NCI-H82 (cell line): ENCODE measurements at places on chromosomes 12 and 14.
A peak's percentile ranks its signal among the peaks of the same experiment; 100 is the strongest.

- DNase-seq: no peak
Observed at GRCh38 chr12:120261951-120262851, 3.3 kb downstream of the PXN start.

DNA sequence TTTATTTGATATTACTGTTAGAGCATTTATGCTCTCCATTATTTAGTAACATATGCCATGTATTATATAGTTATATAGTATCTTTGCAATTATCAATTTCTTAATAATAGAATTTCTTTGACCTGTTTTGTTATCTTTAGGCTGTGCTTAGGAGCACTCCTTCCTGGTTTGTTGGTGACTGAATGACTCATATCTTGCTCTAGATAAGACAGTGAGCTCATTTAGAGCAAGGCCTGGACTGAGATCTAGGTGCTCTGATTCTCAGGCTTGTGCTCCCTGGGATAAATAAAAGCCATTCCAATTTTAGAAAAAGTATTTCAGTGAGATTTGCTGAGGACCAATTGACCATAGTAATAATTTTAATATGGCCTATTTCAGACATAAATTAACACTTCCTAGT is 951.2 kb downstream of the FLRT2 start:
- DNase-seq: no peak

DNA sequence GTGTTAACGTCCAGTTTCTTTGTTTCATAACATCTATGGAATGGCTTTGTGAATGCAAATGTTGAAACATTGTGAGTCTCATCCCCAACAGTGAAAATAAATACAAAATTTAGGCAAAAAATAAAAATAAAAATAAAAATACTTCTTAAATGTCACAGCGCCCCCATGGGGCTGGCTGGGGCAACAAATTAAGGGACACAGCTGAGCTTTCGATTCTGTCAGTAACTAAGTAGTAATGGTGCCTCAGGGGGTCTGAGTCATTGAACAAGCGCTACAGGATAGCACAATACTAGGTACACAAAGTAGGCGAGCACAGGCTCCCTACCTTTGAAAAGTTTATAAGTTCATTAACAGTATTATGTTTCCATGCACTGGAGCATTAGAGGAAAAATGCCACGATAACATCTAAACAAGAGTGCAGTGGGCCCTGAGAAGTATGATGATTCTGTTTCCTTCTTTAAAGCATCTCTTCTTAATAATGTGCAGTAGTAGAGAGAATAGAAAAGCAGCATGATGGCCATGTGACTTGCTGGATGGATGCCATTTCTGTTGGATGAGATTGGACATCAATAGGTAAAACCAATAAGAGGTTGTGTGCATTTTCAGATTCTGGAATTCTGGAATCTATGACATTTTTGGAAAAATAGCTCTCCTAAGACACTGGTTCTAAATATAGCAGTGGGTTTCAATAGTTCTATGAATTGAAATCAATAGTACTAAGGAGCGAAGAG is 667.2 kb downstream of the DIO2 start:
- DNase-seq: peak; percentile 26

GRCh38 chr14:101476916-101477553 is 84.3 kb upstream of the DIO3 start:
- DNase-seq: peak; percentile 48

- no peak for DNase-seq
Observed at GRCh38 chr12:88591343-88591742, 11.1 kb upstream of the KITLG start.

GRCh38 chr12:232731-233614 is 19.0 kb upstream of the SLC6A12 start:
- DNase-seq: peak; percentile 64

DNA sequence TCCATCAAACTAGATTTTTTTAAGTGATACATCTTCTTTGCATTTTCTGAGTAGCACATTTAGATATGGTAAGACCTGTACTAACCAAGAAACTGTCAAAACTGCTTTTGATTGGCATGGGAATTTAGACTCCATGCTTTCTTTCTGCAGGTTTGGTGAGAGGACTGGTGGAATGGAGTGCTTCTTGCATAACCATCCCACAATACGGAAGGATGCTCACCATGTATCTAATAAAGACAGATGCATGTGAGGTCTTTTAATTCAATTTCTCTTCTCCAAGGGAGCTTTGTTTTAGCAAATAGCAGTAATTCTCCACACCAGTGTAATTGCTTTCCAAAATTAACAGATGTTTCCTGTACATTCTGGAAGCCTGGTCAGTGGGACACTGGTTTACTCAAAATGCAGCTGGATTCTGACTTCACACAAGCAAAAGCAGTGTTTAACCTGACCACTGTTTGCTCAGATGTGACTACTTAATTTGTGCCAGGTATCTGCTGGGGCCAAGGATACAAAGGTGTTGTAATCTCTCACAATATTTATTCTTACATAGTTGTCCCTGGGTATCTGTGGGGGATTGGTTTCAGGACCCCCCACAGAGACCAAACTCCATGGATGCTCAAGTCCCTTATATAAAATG is 26.1 kb downstream of the FGD6 start:
- no peak for DNase-seq

- no peak for DNase-seq
Observed at GRCh38 chr12:64054079-64054520, 168.0 kb downstream of the KICS2 start.

GRCh38 chr12:119679081-119679480 is 11.1 kb downstream of the PRKAB1 start:
- no peak for DNase-seq

DNA sequence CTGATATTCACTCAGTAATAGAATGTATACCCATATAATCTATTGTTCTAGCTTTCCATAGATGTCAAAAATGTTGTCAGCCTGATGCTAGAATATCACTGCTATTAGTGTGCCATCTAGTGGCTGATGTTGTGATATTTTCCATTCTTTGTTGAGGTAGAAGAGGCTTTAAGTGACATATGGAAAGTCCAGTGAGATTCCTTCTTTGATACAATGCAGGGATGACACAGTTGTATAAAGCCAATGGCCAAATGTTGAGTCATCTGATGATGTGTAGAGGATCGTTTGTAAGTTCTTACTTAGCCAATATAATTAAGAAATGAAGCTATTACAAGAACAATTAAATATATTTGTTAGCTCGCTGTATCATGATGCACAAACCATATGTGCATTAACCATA is 58.1 kb upstream of the PCED1B start:
- peak; percentile 85 for DNase-seq

DNA sequence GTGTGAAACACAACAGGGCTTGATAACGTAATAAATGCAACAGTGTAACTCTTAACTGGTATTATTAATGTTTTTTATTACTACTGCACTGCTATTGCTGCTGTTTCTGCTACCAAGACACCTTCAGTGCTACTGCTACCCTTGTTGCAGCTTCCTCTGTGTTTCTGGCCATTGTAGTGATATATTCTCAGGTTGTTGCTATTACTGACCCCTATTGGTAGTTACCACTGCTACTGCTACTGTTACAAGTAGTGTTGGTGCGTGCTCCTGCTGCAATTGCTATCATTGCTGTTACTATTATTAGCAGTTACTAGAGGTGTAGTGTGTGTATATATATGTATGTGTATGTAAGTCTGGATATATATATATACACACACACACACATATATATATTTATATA is 87.2 kb upstream of the PTPRB start:
- DNase-seq: peak; percentile 19

- DNase-seq: no peak
Observed at GRCh38 chr12:65612440-65612839, 211.8 kb upstream of the HMGA2 start.

DNA sequence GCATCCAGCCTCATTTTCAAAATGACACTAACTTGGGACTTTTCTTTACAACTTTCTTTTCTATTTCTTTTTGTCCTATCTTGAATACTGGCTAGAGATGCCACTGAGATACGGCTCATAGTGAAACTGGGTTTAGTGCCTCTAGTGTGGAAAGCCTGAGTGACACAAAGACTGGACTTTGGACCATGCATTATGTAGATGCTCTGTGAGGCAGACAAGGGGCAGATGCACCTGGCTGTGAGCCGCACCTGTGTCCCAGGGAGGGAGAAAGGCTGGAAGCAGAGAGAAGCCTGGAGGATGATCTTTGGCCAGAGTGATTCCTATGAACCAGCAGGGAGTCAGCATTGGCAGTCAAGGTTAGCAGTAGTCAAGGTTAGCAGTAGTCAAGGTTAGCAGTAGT is 852.3 kb upstream of the TMEM132C start:
- no peak for DNase-seq

GRCh38 chr14:92914087-92914656 is 8.8 kb upstream of the CHGA start:
- DNase-seq: no peak

DNA sequence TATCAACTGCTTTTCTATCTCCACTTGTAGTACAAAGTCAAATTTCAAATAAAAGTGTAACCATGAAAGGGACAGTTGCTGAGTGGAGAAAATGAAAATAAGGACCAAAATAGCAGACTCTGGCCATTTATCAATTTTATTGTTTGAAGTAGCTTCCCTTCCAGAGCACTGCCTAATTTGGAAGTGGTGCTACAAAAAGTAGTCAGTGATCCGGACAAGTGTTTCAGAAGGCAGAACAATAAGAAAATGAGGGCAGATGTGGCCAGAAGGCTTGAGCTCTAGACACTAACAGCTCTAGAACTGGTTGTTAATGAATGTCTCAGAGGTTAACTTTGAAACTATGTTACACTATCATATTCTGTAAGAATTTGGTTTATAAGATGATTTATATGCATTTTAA is 48.9 kb downstream of the ABCC9 start:
- DNase-seq: no peak

DNA sequence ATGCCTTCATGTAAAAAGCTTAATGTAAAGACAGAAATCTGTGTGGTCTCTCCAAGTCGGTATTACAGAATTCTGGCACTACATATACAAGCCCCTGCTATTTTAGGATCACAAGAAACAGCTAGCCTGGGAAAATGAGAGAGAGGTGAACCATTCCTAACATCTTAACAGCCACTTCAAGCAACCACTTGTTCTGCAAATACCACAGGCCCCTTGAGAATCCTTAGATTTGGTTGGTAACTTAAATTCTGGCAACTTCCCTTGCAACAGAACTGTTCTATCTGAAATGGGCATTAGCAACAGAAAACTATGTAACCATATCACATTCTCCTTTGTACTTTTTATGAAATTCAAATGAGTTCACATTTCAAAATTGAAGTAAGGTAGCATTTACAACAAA is 68.5 kb downstream of the SPPL3 start:
- DNase-seq: no peak

GRCh38 chr14:50497351-50497750 is 35.0 kb downstream of the MAP4K5 start:
- DNase-seq: no peak

DNA sequence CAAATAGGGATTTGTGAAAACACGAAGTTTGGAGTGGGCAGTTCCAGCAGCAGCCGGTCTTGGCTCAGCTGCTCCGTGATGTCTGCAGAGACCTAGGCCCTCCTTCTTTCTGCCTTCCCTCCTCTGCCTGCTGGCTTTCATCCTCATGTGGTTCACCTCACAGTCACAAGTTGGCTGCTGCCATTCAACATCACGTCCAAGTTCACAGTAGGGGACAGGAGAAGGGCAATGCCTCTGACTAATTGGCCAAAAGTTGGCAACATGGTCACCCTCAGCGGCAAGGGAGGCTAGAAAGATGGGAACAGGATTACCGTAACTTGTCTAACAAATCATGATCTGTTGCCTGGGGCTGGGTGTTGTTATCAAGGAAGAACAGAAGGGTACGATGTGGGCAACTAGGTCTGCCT is 7.8 kb upstream of the CACNA2D4 start:
- no peak for DNase-seq

DNA sequence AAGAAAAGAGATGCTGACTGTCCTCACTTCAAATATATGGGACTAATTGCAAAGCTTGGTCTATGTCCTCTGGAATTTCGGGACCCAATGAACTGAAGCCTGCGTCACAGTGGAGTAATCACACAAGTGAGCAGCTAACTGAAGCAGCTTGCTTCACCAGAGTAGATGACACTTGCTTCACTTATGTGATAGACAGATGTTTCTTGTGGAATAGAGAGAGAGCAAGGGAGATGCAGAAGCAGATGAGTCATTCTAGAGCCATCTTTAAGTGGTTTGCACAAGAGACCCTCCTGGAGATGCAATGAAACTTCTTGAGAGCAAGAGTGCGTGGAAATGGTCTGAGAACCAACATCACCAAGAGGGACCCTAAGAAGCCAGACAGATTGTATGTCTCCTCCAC is 1537.1 kb upstream of the FLRT2 start:
- DNase-seq: no peak

DNA sequence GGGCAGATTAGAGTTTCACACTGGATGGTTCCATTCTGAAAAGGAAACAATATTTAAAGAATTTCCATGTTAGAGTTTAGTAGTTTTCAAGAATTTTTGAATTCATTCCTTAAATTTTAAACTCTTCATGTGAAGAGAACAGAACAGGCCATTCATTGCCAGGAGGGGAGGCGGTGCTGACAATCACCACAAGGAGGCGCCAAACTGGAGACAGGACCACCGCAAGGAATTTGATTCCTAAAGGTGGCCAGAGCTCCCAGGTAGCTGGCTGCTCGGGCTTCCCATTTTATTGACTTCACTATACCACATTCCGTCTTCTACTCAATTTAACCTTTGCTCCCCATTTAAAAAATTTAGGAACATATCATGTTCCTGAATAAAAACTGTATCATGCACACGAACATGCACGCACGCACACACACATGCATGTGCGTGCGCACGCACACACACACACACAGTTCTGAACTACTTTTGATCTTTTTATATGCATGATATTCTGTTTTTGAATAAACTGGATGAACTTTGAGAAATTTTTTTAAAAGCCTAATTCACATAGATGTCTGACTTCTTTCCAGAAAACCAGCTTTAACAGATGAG is 101.2 kb downstream of the NELL2 start:
- peak; percentile 34 for DNase-seq

DNA sequence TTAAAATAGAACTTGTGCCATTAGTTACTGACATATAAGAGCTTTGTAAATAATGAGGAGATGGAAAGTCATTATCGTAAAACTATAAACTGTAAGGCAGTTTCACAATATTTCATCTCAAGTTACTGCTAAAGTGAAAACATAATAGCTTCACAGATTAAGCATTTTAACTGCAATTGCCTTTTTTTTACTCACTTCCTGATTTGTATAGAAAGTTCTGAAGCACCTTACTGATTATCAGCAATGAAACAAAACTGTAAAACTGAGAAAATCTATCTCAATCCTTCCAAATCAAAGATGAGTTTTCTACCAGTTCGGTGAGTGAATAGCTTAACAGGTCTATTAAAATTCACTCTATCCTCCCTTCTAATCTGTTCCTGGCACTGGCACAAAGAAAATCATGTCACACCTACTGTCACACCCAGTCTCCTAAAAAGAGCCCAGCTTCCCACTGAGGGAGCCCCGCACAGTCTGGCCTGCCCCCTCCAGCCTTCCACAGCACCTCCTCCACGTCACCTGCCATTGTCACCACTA is 161.4 kb upstream of the ABCD2 start:
- DNase-seq: no peak

DNA sequence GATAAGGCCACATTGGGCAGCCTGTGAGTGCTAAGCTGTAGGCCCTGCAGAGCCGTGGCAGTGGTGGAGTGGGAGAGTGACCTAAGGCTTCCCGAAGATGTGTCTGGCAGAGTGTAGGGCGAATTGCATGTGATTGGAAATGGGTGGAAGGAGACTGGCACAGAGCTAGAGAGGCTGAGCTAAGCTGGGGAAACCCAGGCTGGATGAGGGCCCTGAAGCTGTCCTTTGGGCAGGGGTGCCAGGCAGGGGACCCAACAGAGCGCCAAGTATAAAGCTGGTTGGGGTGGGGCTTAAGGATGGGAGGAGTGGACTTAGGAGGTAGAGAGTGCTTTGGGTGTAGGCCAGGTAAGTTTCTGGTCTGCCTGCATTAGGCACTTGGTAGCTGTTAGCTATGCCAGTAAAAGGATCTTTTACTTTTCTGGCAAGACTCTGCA is 47.9 kb downstream of the WDR20 start:
- no peak for DNase-seq
